NCI-H1048 (cell line): ENCODE measurements at places on chromosomes 3 and 15.

- no peak for DNase-seq
These were observed 70.7 kb downstream of the CD200R1L start for GRCh38 chr3:112776000-112776399.

DNA sequence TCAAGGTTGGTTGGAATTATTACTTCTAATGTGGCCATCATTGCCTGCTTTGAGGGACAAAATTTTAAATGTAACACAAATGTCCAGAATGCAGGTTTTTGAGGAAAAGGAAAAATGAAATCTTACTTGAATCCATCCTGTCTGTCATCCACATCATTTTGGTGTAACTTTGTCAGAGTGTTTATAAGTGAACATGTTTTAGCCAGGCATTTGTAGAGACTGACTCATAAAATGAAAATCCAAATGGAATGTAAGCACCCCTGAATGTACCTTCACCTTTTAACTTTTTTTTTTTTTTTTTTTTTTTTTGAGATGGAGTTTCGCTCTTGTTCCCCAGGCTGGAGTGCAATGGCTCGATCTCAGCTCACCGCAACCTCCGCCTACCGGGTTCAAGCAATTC, 141.8 kb upstream of the BNIP2 start:
- no peak for DNase-seq

DNA sequence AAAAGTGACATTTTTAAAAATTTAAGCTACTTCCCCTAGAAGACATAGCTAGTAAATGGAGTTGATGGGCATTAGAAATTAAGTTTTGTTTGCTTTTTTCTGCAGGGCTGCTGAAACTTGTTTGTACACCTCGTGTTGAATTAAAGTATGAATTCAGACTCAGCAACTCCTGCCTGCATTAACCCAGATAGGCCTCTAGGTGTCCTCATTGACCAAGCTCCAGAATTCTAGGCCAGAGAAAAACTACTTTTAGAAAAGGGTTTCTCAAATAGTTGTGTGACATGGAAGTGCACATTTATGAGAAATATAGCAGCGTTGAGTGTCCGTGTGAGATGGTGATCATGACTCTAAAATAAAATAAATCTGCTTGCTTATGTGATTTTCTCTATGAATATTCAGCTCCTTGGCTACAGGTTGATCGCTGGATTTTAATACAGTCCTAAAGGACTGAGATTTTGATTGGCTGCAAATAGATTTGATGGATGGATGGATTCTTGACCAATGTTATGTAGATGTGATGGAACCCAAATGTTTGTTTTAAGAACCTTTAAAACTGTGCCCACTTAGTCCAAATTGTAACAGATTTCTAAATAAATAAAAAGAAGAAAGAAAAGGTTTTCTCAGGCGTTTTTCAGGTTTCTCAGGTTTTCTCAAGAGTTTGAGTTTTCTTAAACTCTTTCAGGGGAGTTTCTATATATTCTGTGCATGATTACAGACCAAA, 39.4 kb upstream of the LMOD3 start:
- no peak for DNase-seq

- no peak for DNase-seq
These were observed 11.9 kb downstream of the SCAMP5 start for GRCh38 chr15:75007216-75007615.

DNA sequence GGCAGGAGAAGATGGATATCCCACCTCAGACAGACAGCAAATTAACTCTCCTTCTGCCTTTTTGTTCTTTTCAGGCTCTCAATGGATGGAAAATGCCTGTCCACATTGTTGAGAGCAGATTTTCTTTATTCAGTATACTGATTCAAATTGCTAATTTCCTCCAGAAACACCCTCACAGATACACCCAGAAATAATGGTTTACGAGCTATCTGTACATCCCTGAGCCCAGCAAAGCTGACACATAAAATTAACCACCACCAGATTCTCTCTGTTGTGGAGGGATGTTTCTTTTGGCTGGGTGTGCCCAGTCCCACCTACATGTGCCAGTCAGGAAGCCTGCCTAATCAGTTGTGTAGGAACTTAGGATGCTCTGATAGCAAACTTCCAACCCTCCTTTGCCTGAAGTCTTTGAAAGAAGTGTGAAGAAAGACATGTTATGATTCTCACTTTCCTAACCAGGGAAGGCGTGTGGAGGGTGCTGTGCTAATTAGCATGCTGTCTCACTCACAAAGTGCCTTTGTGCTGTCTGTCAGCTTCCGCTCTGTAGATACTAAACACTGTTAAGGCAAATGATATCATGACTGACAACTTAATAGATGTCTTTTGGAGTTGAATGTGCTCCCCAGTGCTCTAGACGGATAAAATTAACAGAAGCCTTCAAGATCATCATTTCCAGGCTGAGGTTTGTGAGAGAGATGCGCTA, 208.5 kb downstream of the CLSTN2 start:
- peak; percentile 0 for DNase-seq

DNA sequence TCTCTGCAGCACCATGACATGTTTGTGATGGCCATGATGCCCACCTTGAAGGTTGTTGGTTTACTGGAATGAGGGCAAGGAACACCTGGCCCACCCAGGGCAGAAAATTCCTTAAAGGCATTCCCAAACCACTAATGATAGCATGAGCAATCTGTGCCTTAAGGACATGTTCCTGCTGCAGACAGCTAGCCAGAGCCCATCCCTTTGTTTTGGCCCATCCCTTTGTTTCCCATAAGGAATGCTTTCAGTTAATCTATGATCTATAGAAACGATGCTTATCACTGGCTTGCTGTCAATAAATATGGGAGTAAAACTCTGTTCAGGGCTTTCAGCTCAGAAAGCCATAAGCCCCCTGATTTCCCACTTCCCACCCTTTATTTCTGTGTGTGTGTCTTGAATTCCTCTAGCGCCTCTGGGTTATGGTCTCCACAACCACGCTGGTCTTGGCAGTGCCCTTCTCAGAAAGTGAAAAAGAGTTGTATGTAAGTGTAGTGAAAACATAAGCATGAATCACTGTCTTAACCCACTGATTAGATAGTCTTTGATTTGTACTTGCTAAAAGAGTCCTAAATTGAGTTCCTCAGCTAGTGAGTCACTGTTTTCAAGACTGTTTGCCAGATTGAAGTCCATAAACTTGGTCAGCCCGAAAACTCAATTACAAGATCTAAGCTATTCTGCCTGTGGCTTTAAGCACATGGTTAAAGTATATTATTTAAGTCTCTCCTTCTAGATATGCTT, 19.0 kb upstream of the CCR2 start:
- no peak for DNase-seq

- DNase-seq = no peak
These were observed 60.7 kb upstream of the HEG1 start for GRCh38 chr3:125116311-125117080.

DNA sequence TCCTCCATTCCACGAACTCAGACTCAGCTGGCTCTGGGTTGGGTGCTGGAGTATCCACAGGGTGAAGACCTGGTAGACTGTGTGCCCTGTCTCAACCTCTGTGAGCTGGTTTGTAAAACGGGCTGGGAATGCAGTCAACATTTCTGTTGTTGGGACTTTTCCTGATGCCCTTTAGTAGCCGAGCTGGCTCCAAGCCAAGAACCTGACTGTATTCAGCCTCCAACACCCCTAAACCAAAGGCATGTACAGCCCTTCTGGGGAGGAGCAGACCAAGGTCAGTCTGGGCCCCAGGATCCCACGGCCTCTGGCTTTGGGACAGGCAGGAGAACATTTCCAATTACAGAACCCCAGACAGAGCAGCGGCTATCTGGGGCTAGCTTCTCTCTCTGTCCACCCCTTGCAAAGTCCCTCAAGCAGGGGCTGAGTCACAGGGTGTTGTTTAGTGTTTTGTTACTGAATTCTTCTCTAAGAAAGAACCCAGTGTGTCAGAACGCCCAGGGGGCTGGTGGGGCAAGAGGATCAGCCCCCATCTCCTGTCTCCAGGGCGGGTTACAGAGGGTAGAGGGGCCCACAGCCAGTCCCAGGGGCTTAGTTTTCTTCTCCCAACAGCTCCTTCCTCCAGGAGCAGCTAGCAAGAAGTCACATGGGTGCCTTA, 56.8 kb upstream of the SLC6A6 start:
- DNase-seq = no peak

DNA sequence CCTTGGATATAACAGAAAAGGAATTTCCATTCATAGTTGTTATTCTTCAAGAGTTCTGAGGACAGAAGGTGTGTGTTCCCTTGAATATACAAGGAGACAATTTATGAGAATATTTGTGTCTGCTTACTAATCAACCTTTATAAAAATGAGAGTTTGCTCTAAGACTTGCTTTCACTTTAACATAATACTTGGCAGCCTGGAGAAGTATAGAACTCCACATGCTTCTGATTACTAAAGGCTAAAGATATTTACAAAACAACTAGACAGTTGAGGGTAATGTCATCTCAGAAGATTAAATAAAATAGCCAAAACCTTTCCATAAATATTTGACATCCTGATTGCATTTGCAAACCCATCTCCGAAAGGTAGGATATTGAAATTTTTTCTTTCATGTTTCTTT, 727.1 kb upstream of the NAALADL2 start:
- DNase-seq = no peak

DNA sequence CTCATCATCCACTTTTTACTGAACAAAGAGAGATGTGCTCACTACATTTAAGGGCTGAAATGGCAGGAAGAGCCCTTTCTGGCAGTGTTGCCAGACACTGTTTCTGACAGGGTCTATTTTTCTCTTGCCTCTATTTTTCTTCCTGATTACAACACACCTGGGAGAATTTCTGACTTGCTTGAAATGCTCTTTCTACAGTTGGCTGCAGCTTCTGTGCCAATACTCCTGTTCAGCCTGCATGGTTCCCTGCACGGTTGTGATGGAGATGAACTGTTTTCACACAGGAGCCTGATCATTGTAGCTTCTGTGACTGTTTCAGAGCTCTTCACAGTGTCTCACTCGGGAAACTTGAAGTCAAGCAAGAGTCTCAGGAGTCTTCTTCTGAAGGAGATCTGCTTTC, 83.0 kb upstream of the DLG1 start:
- DNase-seq = no peak

DNA sequence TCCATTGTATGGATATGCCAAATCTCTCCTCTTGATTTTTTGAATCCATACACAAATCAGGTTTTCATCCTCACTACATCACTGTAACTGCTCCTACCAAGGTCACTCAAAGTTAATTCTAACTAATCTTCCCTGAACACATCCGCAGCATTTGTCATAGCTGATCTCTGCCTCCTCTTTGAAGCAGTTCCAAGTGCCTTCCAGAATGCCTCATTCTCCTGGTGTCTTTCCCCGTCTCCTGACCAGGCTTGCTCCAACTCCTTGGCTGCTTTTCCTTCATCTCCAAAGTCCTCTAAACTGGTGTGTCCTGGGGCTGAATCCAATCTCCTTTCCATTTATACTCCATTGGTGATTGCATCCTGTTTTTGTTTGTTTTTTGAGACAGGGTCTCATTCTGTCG, 26.8 kb downstream of the KLHDC8B start:
- DNase-seq = no peak

GRCh38 chr15:50883903-50884302, 24.6 kb upstream of the AP4E1 start:
- DNase-seq = no peak

DNA sequence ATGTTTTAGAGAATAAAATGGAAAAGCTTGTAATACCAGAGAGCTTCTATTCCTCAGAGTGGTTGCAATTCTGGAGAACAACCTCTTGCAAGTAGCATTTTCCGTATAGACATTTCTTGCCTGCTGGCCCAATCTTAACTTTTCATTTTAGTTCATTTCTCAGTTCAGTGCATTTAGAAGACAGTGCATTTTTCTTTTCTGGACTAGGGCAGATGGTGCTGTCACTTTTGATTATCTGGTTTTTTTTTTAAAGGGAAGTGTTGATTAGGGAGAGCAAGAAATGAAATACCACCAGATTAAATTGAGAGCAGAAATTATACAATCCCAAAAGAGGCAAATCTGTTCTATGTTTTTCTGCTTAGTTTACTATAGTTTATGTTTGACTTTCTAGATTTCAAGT, 172.7 kb downstream of the GHSR start:
- DNase-seq = no peak

- DNase-seq = no peak
These were observed 32.2 kb upstream of the SSR3 start for GRCh38 chr3:156586905-156587759.

DNA sequence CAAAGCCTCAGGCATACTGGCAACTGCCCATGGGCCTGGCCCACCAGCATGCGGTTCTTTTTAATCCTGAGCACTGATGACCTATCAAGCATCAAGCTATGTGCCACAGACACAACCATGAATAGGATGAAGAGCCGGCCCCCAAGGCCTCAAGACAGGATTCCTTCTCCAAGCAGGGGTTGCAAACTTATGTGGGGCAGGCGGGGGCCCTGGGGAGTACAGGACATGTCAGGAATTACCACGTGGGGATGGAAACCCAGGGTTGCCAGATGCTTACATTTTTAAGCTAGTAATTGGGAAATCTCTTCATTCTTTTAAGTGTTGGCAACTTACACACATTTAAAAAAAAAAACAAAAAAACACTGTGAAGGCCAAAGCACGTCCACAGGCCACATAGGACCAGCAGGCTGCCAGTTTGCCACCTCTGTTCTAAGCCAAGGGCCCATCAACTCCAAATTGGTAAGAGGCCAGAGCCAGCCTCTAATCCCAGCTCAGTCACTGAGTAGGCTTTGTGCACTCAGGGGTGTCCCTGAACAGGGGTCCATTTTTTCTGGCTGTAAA, 32.8 kb downstream of the BDH1 start:
- DNase-seq = no peak

- no peak for DNase-seq
These were observed 95.5 kb downstream of the SSR3 start for GRCh38 chr3:156459434-156459833.
